ENCODE measurements at places on chromosomes 13 and 19.

- no peak for DNase-seq
Observed at GRCh38 chr13:80336776-80337287, 4.1 kb downstream of the SPRY2 start.

DNA sequence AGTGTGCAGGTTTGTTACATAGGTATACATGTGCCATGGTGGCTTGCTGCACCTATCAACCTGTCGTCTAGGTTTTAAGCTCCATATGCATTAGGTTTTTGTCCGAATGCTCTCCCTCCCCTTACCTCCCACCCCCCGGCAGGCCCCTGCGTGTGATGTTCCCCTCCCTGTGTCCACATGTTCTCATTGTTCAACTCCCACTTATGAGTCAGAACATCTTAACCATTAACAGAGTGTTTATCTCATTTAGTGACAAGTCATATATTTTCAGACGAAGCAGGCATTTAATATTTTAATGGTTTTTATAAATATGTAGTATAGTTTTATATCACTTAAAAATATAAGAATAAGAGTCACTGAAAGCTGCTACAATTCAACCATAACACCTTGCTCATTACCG is 780.5 kb upstream of the ARGLU1 start:
- no peak for DNase-seq

GRCh38 chr19:4064149-4064495 is 2.6 kb downstream of the ZBTB7A start:
- DNase-seq = no peak

GRCh38 chr19:10617409-10618121 is 7.8 kb upstream of the SLC44A2 start:
- DNase-seq = no peak

- DNase-seq = no peak
Observed at GRCh38 chr19:29953352-29954247, 11.6 kb downstream of the URI1 start.

DNA sequence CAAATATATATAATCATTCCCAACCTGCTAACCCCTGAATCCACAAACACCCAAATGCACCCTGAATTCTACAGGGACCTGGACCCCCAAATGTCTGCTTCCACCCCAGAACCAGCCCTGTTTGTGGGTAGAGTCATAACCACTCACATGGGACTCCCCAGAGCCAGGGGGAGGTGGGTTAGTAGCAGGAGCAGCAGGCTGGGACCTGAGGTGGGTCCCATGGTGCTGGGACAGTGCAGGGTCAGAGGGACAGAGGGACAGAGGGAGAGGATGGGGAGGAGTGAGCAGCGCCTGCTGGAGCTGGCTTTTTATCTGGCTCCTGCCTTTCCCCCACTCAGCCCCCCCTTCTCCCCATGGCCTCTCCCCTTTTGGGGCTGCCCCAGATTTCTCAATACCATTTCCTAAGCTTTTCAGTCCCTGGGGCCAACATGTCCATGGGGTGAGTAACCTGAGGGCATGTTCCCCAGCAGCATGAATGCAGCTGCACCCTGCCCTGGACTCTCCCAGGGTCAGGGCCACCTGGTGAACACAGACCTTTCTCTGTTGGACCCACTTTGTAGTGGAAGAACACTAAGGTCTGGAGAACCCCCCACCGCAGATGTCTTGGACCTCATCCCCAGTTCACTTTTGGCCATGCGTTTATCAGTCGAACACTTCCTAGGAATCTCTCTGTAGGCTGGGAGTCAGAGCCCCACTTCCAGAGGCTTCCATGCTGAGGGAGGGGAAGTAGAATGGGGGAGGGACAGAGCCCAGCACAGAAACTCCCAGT is at the start of gene C3:
TSS of gene C3 (minus strand) at position 282 of the 769 bp plus-strand sequence. CDS start at position 221, 61 bp downstream.
- no peak for DNase-seq

GRCh38 chr13:41981951-41982715 is 21.2 kb upstream of the VWA8 start:
- no peak for DNase-seq

DNA sequence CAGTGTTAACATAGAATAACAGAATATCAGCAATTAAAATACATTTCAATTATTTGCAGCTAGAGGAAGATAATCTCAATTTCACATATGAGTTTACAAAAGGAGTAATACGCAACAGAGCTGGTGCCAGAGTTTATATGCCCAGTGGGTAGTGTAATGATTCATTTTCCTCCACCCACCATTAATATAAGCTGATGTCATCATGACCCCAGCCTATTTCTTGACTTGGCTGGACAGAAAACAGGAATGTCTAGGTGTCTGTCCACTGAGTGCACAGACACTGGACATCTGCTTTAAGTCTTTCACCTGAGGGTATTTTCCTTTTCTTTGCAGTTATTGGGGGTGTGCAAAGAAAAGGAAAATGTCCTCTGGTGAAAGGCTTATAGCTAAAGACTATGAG is 335.5 kb downstream of the TBC1D4 start:
- DNase-seq = no peak

DNA sequence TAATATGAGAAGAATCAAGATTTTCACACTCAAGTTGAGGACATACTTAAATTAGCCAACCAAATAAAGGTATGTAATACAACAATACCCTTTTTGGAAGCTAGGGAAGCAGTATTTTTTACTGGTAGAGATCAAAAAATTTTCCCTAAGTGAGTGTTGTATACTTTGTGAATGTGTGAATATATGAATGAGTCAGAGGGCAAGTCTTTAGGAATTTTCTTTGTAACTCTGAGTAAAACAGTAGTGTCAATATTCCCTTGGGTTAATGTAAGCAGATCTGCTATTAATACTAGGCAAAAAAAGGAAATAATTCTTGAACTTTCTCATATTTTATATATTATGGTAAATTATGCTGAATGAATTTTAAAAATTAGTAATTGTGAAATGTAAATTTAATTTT is 1161.8 kb upstream of the MIR17HG start:
- no peak for DNase-seq

DNA sequence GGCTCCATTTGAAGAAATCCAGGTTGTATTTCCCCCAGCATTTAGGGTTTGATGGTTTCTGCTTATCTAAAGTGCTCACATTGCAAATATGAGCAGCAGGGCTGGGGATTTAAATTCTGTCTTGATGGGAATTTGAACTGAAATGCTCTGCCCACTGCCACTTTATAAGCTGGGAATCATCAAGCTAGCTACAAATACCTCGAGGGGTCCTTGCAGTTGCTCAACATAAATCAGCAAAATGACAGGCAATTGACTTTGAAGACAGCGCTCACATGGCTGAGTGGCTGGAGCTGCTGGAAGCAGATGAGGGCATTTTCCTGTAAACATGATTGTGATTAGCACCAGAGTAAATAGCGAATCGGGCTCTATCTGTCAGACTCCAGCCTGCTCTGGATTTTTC is 39.4 kb upstream of the MEDAG start:
- DNase-seq = no peak

DNA sequence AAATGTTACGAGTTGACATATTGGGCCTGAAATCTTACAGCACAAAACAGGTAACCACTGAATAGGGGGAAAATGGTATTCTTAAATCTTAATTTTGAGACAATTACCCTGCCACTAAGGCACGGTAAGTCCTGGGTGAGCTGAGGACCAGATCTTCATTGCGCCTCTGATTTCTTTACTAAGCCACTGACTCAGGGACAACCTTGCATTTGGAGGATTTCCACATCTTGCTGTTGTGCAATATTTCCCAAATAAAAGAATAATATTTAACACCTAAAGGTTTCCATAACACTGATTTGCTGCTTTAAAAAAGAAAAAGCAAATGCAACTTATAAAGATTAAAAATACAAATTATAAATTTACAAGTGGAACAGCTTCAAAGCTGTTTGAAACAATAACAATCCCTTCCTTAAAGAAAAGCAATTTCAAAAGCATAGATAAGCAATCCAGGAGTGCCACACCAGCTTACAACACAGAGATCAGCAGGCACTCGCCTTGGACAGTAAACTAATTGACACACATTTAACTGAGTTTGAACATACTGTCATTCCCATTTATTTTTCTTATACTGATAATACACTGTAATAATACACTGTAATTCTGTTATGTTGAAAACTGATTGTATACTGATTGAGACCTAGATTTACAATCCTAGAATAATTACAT is 79.6 kb upstream of the DOCK9 start:
- DNase-seq = no peak

DNA sequence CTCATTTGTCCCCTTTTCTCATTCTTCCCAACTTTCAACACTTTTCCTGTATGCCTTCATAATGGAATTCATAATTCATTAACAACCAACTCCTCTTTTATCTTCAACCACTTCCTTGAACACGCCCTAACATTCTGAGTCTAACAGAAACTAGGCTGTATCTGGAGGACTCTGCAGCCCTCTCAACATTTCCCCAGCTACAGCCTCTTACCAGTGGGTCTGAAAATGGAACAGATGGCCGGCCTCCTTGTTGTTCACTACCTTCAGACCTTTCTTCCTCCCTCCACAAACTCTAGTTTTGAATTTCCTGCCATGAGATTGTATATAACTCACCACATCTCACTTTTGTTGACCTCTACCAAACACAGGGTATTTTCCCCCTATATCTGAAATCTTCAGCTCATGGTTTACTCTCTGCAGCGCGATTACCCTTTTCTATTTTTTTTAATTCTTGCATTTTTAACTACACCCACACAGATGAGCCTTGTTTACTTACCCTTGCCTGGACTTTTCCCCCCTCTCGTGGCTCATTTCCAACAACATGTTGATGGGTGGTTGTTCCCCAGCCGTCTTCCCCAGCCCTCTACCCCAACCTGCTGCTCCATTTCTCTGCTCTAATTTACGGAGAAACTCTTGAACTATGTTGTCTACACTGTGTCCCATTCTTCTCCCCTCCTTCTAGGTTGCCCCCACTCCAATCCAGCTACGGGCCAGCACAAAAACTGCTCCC is 846 bp downstream of the ZNF790 start:
- no peak for DNase-seq

Measured in stimulated activated CD8-positive, alpha-beta memory T cell treated with anti-CD3 and anti-CD28 coated beads, Interleukin-7, amount 100 ng/mL, for 1 hour (primary cell).